ENCODE measurements at places on chromosomes 7 and 10.

GRCh38 chr10:76396134-76396533 lies 964.7 kb downstream of the LRMDA start:
- DNase-seq = no peak

DNA sequence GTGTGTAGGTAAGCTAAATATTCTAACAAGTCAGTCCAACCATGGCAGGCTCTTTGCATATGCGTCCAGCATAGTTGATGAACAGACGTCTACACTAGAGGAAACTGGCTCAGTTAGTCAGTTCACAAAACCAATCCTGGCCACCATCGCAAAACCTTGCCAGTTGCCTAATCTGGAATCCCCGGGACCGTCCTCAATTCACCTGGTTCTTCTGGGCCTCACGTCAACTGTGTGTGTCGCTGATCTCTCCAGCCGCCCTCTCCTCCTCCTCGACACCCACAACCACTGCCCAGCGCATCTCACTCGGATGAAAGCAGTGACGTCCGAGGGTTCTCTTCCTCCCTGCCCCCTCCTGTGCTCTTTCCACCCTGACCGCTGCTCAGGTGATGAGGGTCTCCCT lies 217.8 kb upstream of the SH2B2 start:
- no peak for DNase-seq

DNA sequence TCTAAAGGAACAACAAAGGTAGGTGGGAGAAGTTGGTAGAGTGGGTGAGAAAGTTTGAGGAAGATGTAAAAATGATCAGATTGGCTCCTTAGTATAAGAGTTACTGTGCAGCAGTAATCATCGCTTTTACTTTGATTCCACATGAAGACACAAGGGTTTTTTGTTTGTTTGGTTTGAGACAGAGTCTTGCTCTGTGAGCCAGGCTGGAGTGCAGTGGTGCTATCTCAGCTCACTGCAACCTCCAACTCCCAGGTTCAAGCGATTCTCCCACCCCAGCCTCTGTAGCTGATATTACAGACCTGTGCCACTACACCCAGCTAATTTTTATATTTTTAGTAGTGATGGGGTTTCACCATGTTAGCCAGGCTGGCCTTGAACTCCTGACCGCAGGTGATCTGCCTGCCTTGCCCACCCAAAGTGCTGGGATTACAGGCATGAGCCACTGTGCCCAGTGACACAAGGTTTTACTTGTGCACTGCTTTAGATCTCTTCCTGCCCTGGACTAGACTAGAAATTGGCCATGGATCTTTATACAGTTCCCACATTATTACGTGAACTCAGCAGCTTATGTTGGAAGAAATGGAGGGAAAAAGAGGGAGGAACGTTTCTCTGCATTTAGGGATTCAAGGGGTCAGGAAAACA lies 10.7 kb downstream of the LUC7L2 start:
- DNase-seq = no peak

DNA sequence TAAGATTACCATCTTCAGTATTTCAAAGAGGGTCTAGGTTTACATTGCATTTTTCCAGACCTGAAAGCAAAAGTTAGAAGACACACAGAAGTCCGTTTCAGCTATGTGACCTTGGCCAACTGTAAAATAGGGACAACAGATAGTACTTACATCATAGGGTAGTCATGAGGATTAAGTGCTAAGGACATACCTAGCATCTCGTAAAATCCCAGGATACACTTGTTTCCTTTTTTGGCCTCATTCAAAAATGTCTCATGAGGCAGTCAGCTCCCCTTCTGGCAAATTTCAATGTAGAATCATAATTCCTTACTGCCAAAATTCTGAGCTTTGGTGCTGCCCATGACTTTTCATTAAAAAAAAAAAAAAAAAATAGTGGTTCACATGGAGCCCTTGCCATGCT lies 6.4 kb upstream of the DUSP5 start:
- DNase-seq = no peak

GRCh38 chr7:127726476-127726875 lies 74.5 kb downstream of the SND1 start:
- no peak for DNase-seq

- DNase-seq = peak; percentile 20
Observed at GRCh38 chr10:60237977-60238758, 151.5 kb downstream of the ANK3 start.

GRCh38 chr7:41747961-41748360 lies 45.1 kb upstream of the INHBA start:
- no peak for DNase-seq

GRCh38 chr7:116426428-116427156 lies 72.9 kb upstream of the CAV2 start:
- DNase-seq = peak; percentile 19

GRCh38 chr10:17547060-17547459 lies 70.1 kb downstream of the HACD1 start:
- DNase-seq = no peak

DNA sequence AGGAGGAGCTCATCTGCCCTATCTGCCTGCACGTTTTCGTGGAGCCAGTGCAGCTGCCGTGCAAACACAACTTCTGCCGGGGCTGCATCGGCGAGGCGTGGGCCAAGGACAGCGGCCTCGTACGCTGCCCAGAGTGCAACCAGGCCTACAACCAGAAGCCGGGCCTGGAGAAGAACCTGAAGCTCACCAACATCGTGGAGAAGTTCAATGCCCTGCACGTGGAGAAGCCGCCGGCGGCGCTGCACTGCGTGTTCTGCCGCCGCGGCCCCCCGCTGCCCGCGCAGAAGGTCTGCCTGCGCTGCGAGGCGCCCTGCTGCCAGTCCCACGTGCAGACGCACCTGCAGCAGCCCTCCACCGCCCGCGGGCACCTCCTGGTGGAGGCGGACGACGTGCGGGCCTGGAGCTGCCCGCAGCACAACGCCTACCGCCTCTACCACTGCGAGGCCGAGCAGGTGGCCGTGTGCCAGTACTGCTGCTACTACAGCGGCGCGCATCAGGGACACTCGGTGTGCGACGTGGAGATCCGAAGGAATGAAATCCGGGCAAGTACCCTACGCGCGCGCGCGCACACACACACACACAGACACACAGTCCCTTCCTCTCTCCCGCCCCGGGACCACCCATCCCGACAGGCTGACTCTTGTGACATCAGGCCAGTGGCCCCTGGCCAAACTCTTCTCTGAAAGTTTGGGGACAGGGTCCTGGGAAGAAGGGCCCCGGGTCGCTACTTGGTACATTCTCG lies 538 bp downstream of the TRIM8 start:
- peak; percentile 65 for DNase-seq

- peak; percentile 47 for DNase-seq
Observed at GRCh38 chr7:107563081-107563774, 492 bp downstream of the COG5 start.

DNA sequence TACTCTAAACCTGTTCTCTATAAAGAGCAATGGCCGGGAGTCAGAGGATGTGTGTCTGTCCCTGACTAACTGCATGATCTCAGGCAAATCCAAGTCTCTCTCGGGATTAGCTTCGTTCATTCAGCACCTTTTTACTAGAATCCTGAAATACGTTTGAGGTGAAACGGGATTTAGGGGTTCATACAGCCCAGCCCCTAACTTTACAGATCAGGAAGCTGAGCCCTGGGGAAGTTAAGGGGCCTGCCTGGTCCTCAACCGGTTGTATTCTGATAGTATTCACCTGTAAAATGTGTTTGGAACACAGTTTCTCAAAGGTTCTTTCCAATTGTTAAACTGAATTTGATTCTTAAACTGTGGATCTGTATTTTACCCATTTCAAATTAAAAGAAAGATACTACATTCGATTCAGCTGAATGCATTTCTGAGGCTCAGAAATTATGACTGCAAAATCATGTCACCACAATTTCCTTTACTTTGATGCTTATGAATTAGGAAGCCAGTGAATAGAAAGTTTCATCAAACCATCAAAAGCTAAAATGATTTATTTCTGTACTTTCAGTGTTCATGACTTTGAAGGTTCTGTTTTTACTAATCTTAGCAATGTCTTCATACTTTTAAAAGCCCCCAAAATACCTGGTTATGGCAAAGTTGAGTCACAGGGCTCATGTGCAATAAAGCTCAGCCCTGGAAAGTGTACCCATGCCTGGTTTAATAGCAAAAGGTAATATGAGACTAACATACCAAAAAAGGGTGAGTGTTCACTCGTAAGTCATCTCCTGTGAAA lies 28.9 kb upstream of the EZH2 start:
- no peak for DNase-seq

GRCh38 chr10:69696073-69696731 lies 66.2 kb downstream of the FAM241B start:
- DNase-seq = no peak

GRCh38 chr7:106317971-106318370 lies 33.2 kb upstream of the NAMPT start:
- no peak for DNase-seq

GRCh38 chr7:44530990-44531389 lies 10.1 kb downstream of the NPC1L1 start:
- DNase-seq = no peak

DNA sequence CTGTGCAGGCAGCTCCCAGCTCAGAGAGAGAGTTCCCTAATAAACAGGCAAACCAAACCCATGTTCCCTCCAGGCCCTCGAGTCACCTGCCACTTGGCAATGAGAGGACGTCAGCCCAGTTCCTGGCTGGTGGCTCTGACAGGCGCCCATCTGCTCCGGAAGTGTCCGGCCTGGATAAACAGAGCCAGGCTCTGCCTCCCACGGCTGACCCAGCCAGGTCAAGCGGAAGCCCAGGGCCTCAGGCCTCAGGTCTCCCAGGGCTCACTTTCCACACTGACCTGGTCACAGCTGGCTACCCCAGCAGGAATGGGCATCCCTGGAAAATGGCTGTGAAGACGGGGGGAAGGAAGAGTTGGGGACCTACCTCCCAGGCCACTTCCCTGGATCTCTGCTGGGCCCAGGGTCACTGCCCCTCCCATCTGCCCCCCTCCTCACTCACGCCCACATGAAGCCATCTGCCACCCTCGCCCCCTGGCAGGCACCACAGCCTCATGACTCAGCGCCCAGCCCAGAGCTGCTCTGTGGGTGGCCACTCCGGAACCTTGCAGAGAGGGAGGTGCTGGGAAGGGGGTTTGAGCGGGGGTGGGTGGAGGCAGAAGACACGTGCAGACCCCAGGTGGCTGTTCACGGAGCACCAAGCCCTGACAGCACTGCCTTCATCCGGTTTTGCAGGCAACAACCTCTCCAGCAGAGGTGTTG lies 37.4 kb upstream of the DUSP5 start:
- DNase-seq = no peak

DNA sequence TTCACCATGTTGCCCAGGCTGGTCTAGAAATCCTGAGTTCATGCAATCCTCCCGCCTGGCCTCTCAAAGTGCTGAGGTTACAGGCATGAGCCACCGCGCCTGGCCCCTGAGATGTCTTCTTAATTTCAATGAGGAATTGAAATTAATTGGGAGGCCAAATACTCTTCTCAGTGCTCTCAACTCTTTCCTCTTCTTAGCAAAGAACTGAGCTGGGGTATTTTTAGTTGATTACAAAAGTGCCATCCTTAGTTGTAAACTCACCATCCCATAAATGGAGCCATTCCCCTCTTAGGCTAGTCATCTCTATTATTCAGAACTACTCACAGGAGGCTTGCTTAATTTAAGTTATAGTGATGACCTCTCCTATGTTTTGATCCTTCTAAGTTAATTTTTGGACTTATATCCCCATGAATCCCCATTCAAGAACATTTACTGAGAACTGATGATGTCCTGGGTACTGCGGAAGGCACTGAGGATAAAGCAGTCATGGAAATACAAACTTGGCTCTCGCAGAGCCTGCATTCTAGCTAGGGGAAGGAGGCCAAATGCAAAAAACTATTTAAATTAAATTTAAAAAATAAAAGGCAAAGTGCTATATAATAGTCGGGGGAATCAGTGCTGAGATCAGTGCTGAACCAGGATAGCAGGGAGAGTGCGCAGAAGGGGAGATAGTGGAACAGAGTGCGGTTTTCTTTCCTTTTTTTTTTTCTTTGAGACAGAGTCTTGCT lies 145.3 kb downstream of the SFMBT2 start:
- no peak for DNase-seq

DNA sequence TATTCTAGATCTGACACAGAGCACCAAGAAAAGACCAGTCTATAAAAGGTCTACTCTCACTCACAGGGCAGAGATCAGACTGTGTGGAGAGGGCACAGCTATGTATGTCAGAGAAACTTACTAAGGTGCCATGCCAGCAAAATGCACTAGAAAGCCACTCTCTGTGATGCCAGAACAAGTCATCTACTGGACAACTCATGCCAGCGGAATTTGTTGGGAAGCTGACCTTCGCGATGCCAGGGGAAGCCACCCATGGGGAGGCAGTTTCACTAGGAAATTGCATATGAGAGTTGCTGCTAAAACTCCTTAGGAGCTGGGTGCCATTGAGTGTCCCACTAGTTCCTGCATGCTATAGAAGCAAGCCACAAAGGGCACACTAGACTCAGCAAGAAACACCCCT lies 58.5 kb downstream of the MICU1 start:
- DNase-seq = no peak

DNA sequence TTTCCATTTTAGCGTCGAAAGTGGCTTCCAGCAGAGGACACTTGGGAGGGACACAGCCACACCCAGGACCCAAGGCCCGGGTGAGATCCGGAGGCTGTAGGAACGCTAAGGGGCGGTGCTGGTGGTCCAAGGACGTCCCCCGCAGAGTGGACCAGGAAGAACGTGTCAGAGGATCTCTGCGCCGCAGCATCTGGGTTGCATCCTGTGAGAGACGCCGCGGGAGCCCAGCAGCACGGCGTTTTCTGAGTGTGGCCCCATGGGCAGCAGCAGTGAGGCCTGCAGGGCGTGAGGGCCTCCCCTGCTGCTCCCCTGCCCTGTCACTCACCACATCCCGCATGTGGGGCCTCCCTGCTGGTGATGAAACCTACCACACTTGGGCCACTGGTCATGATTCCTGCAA lies 40.5 kb upstream of the BNIP3 start:
- DNase-seq = no peak

- no peak for DNase-seq
Observed at GRCh38 chr10:44967616-44968015, 8.0 kb downstream of the RASSF4 start.

DNA sequence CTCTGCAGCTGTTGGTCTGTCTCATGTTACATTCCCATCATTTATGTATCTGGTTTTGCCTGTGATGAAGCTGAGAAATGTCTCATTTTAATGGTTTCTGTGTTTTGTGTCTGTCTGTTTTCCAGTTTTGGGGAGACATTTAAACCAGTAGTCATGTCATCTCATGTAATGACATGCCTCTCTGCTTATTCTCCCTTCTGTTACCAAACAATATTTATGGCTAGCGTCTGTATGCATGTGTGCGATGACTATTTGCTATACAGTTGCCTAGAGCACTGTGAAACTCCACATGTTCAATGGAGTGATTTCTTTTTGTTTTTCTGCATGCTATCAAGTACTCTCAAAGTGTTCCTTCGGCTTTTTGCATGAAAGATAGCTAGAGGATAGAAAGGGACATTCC lies 132.0 kb downstream of the ST7 start:
- DNase-seq = no peak

DNA sequence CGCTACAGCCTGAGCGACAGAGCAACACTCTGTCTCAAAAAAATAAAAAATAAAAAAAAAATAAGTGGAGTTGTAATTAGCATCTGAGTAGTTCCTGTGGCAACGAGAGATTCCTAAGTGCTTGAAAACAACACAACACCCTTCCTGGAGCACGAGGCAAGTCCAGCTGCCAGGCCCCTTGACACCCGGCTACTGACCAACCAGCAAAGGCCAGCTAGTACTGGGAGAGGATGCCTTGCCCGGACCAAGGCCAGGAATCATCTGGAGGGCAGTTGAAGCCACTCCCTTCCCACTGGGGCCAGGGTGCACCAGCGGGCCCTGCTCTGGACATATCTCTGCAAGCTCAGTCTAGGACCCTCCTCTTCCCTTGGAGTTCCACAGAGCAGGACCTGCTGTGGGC lies 536 bp downstream of the C10orf105 start:
- DNase-seq = no peak

- DNase-seq = peak; percentile 68
Observed at GRCh38 chr7:16647435-16647960, 1.5 kb downstream of the BZW2 start.
